ENCODE measurements at places on chromosomes 1 and 21.

- no peak for DNase-seq
Observed at GRCh38 chr1:11531314-11531870, 52.4 kb downstream of the DISP3 start.

GRCh38 chr1:54245501-54245900, 45.5 kb downstream of the MRPL37 start:
- peak; percentile 56 for DNase-seq

DNA sequence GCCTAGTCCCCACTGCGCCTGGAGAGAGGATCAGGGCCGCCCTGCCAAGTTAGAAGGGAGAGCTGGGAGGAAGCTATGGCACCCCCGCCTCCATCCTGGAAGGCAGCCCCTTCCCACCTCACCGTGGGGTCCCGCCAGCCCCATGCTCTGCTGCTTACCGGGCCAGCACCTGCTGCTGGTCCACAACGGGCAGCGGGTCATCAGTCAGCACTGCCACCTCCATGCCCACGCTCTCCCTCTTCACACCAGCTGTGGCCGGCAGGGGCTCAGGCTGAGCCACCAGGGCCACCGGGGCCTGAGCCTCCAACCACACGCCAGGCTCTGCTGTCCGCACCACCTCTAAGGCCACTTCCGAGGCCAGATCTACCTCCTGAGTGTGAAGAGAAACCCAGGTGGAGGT, 23.5 kb upstream of the DDOST start:
- DNase-seq = no peak

DNA sequence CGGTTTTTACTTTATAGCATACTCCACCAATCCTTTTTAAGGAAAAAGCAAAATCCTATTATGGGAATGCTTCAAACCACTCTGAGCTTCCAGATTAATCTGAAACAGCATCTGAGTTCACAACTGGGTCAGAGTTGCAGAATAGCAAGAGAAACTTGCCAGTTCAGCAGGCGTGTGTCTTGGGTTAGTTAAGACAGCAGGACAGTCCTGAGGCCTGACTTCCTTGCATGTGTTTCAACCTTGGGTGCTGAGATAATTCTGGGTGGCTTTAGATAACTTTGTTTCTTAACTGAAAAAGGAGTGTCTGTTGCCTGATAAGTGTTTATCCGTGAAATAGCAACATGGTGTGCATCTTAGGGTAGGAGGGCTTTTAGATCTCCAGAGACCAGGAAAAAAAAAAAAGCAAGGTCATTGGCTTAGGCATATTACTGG, 169.2 kb downstream of the DHRS3 start:
- no peak for DNase-seq

GRCh38 chr1:230382001-230382491, 44.1 kb downstream of the PGBD5 start:
- no peak for DNase-seq

DNA sequence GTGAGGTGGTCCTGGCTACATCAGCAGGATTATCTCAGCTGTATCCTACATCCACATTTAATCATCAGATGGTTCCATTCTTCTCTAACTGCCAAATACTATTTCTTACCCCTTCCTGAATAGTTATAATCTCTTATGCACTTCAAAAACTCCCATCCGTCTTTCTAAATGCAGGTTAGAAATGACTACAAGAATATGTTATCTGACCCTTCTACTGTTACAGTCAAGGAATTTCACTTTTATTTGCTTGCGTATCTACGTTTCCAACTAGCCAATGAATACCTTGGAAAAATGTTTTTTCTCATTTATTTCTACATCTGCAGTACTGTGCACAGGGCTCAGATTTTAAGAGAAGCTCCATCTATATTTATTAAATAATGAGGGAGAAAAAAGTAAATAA, 709.9 kb downstream of the KCNT2 start:
- DNase-seq = no peak

GRCh38 chr1:4253935-4254334, 353.9 kb upstream of the C1orf174 start:
- DNase-seq = no peak

- peak; percentile 41 for DNase-seq
Observed at GRCh38 chr21:36422279-36423098, 37.3 kb downstream of the CHAF1B start.

DNA sequence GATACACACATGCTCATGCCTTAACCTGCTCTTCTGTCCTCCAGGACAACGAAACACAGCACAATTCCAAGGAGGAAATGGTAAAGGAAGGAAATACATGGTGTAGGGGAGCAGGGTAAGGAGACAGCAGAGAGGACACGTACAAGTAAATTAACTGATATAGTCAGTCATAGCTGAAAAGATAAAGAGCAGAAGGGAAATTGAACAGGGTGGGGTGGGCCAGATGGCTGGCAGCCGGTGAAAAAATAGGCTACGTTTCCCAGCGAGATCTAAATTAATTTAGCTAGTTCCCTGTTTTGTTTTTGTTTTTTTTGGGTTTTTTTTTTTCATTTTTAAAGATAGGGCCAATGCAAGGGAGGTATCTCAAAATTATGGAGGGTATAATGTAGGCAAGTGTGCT, 109.2 kb downstream of the FAM78B start:
- no peak for DNase-seq

DNA sequence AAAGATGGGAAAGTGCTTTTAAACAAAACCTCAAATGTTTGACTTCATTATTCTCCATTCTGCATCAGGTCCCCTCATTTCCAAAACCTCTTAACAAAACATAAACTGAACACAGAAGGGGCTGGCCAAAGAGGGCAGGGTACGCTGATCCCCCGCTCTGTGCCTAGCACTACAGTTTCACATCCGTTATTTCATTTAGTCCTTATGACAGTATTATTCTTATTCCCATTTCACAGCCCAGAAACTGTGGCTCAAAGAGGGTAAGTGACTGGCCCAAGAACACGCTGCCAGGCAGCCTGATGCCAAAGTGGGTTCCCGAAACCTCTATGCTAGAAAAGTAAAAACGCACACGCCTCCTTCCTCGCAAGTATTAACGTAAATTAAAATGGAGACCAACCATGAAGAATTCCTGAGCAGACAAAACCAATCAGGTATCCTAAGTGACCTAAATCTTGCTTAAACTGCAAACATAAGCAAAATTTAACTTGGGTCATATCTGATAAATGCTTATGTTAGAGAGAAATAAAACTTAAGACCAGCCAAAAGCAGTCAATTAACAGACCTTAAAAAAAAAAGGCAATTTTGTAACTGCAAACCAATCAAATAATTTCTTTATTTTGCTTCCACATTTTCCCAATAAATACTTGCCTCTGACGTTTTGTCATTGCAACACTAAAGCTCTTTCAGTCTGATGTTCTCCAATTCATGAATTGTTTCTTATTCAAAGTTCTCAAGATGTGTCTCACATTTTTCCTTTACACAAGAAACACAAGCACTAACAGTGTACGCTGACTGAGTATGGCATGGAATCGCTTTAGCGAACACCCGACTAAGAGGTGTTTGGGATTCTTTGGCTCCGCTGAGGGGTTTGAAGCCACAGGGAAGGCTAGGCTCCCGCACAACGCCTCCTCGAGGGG, 653 bp downstream of the CASP9 start:
- peak; percentile 33 for DNase-seq

GRCh38 chr21:40070871-40071270, 203.6 kb downstream of the PCP4 start:
- no peak for DNase-seq

DNA sequence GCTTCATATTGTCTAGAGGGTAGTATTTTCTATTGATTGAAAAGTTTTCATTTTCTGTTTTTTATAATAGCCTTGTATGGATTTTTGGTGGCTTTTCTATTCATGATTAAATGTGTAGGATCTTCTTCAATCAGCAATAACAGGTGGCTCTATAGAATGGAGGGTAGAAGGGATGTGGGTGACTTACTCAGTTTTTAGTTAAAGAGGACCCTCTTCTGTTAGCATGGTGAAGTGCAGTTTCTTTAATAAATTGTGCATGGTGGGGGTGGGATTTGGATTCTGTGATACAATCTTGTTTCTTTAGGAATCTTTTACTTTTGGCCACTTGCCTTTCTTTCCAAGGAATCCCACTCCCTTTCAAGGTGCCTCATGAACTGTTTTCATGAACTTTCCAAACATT, 64.7 kb downstream of the SLC35A3 start:
- no peak for DNase-seq

DNA sequence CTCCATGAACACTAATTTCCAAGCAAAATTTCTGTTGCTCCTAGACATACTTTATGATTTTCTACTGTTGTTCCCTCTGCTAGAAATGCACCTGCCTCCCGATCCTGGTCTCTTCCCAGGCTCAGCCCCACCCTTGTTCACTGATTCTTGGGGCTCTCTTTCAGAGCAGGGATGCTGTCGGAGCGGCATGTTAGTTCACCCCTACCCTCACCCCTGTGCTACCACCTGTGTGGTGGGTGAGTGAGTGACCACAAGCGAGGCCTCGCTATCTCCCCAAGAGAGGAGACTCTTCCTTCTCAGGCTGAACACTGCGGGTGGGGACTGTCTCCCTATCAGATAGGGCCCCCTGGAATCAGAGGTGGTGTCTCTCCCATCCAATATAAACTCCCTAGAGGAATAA, 4.9 kb upstream of the S100A8 start:
- no peak for DNase-seq

DNA sequence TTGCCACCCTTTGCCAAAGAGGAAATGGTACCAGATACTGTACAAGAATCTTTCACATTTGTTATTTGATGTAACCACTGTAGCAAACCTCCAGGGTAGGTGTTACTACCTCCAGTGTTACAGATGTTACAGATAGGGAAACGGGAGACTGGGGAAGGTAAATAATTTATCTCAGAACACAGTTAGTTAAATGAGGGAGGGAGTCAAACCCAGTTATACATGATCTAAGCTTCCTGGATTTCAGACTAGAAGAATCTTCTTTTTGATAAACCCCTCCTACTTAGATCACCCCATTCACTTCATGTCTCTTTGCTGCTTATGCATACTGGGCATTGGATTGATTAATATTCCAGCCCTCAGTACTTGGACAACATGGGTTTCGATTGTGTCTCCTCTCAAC, 276.4 kb downstream of the HHAT start:
- DNase-seq = no peak

DNA sequence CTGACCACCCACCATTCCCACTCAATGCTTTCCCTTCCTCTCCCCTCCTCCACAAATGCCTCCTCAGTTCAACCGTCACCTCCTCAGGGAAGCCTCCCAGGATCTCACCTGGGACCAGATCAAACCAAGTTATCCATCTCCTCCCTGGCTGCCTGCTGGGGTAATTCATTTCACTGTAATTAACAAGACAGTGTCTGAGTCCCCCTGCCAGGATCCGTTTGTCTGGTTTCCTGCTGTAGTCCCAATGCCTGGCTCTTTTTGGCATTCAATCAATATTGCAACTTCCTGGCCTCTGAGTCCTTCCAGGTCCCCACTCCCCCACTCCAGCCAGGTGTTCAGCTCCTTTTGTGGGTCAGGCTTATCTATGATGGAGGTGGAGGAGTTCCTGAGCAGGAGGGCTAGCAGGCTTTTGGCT, 687.7 kb downstream of the PTPRU start:
- DNase-seq = no peak

GRCh38 chr1:87707411-87707810, 378.7 kb downstream of the LMO4 start:
- no peak for DNase-seq

DNA sequence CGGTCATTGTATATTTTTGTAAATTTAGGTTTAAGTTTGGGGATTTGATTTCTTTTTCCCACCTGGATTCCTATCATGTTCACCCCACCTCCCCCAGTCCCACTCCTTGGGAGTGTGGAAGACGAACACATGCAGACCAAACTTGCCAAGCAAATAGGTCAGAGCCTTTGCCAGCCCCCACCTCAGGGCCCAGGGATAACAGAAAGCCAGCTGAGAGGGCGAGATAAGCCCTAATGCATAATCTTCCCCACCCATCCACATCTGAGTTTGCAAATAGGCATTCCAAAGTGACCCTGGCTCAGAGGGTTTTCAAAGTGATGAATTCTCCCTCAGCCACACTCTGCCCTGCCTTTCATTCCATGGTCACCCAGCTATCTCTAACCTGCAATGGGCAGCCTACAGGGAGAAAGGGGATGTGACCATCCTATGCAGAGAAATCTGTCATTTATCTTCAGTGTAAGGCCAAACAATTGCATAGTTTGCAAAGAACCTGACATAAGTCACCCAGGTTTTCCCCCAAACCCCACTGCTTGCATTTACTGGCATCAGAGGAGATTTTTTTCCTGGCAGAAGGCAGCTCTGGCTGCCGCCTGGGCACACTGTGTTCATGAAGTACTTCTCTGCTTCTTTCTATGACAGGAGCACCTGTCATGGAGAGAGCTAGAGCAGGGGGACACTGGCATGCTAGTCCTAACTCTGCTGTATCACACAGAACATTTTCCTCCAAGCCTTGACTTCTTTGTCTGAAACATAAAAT, 69.0 kb upstream of the NFIA start:
- no peak for DNase-seq

DNA sequence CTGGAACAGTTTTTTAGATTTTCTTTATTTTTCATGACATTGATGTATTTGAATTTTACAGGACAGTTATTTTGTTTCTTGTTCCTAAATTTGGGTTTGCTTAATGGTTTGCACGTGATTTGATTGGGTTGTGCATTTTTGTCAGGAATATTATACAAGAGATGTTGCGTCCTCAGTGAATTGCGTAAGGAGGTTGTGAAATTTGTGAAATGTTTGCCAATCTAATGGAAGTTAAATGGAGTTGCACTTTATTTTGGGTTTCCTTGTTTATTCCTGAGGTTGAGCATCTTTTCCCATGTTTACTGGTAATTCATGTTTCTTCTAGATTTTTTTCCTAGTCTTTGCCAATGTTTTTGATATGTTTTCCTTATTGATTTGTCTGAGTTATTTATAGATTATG, 19.9 kb downstream of the ZNF648 start:
- no peak for DNase-seq

GRCh38 chr1:62317021-62317768, 2.0 kb downstream of the KANK4 start:
- DNase-seq = no peak

GRCh38 chr1:165707984-165708706, 9.8 kb upstream of the ALDH9A1 start:
- DNase-seq = no peak

GRCh38 chr1:23995431-23995837, 15.3 kb upstream of the SRSF10 start:
- no peak for DNase-seq

- no peak for DNase-seq
Observed at GRCh38 chr1:230158415-230159291, 91.6 kb downstream of the GALNT2 start.

- no peak for DNase-seq
Observed at GRCh38 chr1:47599777-47600176, 161.9 kb downstream of the FOXD2 start.

- DNase-seq = no peak
Observed at GRCh38 chr1:25435397-25436108, 4.9 kb downstream of the MACO1 start.

- no peak for DNase-seq
Observed at GRCh38 chr1:229131243-229132105, 139.4 kb upstream of the RAB4A start.
